ENCODE measurements at places on chromosomes 12 and 14.

- DNase-seq, result no peak
Measured at GRCh38 chr14:79992407-79993198, 218.7 kb downstream of the DIO2 start.

- no peak for DNase-seq
Measured at GRCh38 chr12:122880668-122881067, 15.3 kb downstream of the VPS37B start.

- no peak for DNase-seq
Measured at GRCh38 chr14:71474301-71475265, 457.6 kb upstream of the RGS6 start.

- DNase-seq, result no peak
Measured at GRCh38 chr14:75469606-75470237, 41.9 kb downstream of the JDP2 start.

DNA sequence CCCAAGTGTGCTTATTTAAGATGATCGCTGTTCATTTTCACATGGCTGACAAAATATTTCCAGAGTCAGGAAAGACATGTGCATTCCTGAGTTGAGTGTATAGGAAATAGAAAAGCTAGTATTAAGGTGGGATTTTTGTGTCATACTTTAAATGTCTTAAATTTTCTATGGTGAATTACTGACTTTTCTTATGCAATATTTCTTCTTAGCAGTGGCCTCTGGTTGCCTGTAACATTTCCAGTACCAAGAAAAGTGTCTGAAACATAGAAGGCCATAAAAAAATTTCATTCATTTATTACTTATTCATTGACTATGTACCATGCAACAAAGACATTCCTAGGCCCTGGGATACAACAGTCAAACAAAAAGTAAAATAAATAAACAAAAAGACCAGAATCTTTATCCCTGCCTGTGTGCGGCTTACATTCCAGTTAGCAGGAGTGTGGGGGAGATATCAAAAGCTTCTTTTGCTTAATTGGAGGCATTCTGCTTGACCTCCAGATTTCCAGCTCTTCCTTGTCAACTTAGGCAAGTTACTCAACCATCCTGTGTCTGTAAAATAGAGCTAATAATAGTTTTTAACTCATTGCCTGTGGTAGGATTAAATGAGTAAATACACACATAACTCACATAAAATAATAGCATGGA, 216.3 kb upstream of the FLRT2 start:
- no peak for DNase-seq

GRCh38 chr14:50000380-50001150, 107.7 kb downstream of the ARF6 start:
- DNase-seq, result peak; percentile 72

DNA sequence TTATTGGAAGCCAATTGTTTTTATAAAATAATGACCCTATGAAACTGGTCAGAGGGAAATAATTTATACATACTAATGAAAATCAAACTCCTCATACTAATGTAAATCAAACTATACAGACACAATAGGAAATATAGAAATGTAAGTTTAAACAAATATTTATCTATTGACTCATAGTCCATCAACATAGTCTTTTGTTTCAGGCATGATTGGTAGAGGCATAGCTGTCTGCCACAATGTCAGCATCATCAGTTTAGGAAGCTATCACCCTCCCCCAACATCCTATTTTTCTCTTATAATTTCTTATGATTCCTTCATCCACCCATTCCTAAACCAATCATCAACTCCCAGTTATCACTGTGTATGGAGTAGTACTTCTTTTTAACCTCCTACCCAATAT, 117.7 kb downstream of the SLC38A6 start:
- no peak for DNase-seq

- DNase-seq, result no peak
Measured at GRCh38 chr12:129911428-129912049, 7.7 kb upstream of the TMEM132D start.

GRCh38 chr14:52553002-52553670, 500 bp downstream of the GPR137C start:
- peak; percentile 58 for DNase-seq

- no peak for DNase-seq
Measured at GRCh38 chr12:63457428-63457827, 210.9 kb downstream of the DPY19L2 start.

- DNase-seq, result no peak
Measured at GRCh38 chr12:6909421-6910145, 4.8 kb upstream of the ENO2 start.

DNA sequence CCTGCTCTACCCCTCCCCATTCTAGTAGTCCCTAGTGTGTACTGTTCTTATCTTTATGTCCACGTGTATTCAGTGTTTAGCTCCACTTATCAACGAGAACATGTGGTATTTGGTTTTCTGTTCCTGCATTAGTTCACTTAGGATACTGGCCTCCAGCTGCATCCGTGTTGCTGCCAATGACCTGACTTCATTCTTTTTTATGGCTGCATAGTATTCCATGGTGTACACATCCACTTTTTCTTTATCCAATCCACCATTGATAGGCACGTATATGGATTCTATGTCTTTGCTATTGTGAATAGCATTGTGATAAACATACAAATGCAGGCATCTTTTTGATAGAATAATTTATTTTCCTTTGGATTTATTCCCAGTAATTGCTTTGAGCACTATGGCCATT, 327.7 kb downstream of the DUSP6 start:
- no peak for DNase-seq

- no peak for DNase-seq
Measured at GRCh38 chr12:879641-880040, 69.9 kb downstream of the RAD52 start.

DNA sequence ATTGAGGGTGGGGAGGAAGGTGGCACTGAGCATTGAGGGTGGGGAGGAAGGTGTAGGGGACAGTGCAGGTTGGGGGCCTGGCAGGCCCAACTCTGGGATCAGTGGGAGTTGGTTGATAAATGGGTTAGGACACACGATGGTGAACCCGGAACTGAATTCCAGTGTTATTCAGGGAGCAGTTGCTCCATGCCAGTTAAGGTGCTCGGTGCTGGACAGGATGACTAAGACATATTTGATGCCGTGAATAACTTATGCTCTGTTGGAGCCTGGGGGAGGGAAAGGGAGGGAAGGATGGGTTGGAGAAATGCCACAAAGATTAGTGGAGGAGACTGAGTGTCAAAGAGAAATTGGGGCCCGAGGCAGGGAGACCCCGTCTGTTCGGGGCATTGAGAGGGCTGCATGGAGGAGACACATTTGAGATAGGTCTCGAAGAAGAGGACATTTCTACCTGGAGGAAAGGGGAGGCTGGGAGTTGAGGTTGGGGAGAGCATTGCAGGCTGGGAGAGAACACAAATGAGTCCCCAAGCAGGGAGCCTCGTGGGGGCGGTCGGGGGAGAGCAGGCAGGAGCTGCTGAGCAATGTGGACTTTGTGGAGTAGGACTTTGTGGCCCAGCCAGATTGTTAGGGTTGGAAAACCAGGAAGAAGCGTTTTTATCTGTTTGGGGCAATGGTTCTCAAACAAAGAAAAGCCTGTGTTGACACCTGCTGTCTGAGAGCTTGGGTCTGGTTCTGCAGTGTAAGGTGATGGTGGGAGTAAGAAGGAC, 65.3 kb downstream of the IQSEC3 start:
- DNase-seq, result no peak

- no peak for DNase-seq
Measured at GRCh38 chr12:18470251-18470650, 208.9 kb downstream of the PIK3C2G start.

- DNase-seq, result no peak
Measured at GRCh38 chr14:94476023-94476422, at the start of gene SERPINA9. TSS of gene SERPINA9 (minus strand) at chr14:94476197. CDS start at chr14:94469840, 6,357 bp downstream.

DNA sequence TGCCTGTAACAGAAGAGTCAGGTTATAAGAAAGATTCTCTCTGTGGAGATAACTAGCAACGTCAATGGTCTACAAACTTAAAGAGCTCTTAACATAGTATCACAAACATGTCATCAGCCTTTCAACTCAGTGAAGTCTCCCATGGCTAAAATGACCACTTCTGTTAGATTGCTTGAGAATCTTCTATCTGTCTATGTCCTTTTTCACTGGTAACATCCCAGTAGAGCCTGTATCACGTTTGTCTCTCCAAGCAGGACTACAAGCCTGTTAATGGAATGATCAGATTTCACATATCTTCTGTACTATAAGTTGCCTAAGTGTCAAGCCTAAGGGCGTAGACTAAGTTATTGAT, 50.7 kb downstream of the SLC2A13 start:
- DNase-seq, result no peak

- DNase-seq, result no peak
Measured at GRCh38 chr12:45017916-45018315, 33.0 kb downstream of the DBX2 start.

- DNase-seq, result no peak
Measured at GRCh38 chr12:5518584-5519365, 86.9 kb downstream of the NTF3 start.

DNA sequence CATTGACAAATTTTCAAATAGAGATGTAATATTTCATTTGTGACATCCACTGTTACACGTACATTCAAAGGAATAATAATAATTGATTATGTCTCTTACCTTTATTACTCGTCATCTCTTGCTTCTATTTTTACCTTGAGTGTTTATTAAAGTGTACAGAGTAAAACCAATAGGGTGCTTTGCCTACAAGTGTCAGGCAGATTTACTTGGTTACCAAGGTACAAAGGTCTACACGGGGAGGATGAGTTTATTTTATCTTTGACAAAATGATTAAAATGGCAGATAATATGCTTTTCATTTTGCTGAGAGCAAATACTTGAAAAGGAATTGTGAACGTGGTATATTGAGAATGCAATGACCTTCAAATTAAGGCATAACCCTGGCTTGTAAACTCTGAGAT, 137.8 kb upstream of the SOX5 start:
- DNase-seq, result no peak

DNA sequence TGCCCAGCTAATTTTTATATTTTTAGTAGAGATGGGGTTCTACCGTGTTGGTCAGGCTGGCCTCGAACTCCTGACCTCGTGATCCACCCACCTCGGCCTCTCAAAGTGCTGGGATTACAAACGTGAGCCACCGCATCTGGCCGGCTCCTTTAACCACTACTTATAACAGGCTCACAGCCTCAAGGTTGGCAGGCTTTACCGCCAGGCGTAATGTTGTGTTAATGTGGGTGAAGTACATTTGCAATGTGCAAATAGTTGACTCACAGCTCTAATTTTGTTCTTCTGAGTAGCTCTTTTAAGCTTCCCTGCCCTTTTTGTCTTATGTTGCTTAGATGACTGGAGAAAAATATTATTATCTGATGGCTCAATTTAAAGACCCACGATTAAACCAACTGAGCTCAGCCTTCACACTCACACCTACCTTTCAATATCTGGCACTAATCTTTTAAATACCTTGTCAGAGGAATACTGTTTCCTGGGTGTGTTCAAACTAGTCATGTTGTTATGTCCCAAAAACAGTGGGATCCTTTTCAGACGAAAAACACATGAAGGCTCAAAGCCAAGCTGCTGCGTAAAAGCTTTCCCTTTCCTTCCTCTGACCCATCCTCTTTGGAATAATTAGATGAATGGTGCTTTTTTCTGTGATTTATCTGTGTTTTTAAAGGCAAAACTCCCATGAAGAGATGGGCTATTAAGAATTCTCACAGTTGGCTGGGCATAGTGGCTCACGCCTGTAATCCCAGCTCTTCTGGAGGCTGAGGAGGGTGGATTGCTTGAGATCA, 57.2 kb upstream of the USP44 start:
- no peak for DNase-seq

- DNase-seq, result peak; percentile 13
Measured at GRCh38 chr12:66232263-66232662, 43.2 kb downstream of the IRAK3 start.

- no peak for DNase-seq
Measured at GRCh38 chr12:113462998-113463745, 8.5 kb downstream of the LHX5 start.

GRCh38 chr12:14256121-14256520, 109.4 kb upstream of the ATF7IP start:
- no peak for DNase-seq

- no peak for DNase-seq
Measured at GRCh38 chr12:117059156-117059555, 40.1 kb downstream of the TESC start.

- DNase-seq, result no peak
Measured at GRCh38 chr12:24480766-24481449, 468.0 kb downstream of the BCAT1 start.
